Fibroblast of skin of left quadriceps (primary cell): ENCODE measurements at places on chromosomes 1 and 21.

DNA sequence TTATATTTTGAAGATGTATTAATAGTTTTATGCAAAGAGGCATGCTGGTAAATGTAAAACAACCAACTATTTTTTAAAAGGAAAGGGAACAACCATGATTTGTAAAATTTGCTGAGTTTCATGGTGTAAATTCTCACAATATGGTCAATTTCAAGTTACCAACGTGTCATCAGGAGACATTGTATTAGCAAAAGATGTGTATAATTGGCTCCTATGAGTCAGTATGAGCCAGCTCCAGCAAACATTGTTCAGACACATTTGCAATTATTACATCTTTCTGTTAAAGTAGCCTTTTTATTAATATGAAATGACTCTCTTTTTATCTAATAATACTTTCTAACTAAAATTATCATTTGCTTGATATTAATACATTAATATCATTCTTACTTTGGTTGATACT is 15.3 kb downstream of the CFH start:
- DNase-seq = no peak

GRCh38 chr21:34818662-34819158 is 149.9 kb downstream of the CLIC6 start:
- no peak for DNase-seq

DNA sequence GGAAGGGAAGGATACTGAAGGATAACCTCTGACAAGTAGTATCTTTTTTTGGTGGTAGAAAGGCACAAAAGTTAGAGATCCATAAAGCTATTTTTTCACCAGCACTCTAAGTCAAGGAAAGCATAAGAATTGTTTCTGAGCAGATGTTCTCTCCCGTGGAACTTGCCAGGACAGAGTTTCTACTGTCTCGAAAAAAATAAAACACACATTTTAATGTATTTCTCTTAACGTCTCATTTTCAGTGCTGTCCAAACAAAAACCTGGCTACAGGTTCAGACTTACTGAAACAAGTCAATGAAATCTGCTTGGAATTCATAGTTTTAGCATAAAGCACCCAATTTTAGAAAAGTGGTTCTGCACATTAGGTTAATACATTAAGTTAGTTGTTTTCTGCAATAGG is 338.3 kb downstream of the LTN1 start:
- no peak for DNase-seq

DNA sequence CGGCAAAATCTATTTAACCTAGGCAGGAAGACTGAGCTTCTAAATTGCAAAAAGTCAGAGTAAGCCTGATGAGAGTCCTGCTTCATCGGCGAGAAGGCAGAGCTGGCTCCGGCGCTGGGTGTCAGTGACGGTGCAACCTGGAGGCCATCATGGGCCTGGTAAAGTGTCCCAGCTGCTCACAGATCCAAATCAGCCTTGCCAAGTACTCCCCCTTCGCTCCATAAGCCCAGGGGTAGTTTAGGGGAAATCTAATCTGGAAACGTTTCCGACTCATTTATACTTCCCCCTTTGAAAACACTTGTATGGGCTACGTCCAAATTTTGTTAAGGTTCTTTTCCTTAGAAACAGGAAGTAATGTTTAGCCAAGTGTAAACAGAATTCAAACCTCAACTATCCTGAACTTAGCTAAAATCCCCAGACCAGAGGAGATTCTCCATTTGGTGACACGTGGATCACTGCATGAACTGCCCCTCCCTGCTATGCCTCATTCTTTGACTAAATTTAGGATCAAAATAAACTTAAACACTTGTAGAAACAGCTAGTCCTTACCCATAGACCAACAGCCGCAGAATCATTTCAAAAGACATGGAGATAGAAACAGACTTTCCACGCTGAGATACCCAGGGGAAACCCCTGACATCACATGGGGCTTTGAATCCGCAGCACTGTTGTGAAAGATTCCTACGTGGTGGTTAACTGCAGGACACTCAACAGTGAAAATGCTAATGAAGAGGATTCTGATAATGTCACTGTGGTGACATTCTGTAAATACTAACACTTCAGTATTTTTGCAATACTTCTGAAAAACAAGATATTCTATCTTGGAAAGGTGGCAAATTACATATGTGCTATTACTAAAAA is 172.7 kb downstream of the TGFBR3 start:
- no peak for DNase-seq

DNA sequence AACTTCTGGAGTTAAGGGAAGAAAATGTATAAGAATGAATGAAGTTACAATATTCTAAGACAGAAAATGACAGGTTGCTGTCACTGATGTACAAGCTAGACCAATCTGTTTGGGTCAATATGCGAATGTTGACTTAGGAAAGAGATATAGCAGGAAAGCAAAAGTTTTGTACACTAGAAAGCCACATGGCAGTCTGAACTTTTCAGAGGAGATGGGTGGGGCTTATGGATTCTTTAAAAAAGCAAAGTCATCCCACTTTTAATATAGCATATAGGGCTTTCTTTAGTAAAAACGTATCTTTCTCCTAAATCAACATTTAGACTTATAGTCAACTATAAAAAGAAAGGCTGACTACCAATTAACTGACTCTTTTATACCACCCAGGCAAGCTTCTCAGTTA is 381.2 kb downstream of the PTPRC start:
- no peak for DNase-seq

- no peak for DNase-seq
Measured at GRCh38 chr1:53061859-53062707, at the start of gene PODN. Gene PODN (plus strand): TSS chr1:53062213. CDS start chr1:53069856, 7,643 bp downstream.

- DNase-seq = peak; percentile 10
Measured at GRCh38 chr1:202656951-202657646, 53.2 kb downstream of the SYT2 start.

DNA sequence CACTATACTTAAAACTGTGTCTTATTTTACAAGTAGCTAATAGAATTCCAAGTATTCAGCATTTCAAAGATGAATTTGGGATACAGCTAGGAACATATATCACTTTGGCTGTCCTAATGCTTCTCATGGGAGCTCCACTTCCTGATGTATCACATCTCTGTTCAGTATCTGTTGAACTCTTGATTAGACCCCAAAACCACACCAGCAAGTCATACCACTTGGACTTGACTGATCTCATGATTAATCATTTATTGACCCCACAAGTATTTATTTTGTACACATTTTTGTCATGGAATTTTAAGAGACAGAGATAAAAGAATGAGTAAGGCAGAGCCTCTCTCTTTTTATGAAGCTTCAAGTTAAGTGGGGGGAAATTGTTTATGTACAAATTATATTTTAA is 30.0 kb downstream of the TMPRSS15 start:
- DNase-seq = peak; percentile 69

GRCh38 chr1:76298399-76298798 is 223.9 kb downstream of the ST6GALNAC3 start:
- no peak for DNase-seq
